Fibroblast of skin of left quadriceps (primary cell): ENCODE measurements at places on chromosomes 1 and 21.

GRCh38 chr1:145936247-145936646 is 9.0 kb upstream of the RBM8A start:
- no peak for DNase-seq

- no peak for DNase-seq
Measured at GRCh38 chr1:208089761-208090370, 154.3 kb downstream of the PLXNA2 start.

DNA sequence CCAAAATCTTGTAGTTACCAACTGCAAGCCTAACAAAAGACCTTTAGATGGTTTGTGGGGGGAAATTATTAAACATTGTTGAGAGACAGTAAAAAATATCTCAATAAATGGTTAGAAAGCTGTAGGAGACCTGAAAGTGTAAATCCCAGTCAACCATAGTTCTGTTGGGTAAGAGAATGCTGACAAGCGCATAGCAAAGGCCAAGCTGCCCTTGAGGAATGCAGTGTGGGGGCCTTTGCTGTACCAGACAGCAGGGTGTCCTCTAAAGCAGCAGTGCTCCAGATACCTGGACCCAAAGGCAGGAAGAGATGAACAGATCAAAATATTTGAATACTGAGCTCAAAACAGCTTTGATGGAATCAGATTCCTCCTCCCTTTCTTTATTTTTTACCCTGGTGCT is 54.6 kb downstream of the OBSCN start:
- DNase-seq, result no peak

DNA sequence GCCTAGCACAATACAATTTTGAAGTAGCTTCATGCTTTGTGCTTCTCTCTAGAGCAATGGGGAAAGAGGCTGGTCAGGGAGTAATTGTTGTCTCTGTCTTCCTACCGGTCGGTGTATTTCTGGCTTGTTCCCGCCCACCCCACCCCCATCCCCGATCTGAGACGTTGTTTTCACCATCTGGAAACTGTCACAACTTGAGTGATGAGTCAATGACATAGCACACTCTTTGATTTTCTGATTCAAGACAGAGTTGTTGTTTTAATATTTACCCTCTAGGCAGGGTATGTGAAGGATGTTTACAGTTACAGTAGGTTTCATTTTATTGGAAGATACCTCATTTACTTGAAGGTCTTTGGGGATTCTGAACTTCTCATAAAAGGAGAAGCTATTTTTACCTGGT is 7.0 kb downstream of the IL12RB2 start:
- DNase-seq, result no peak

GRCh38 chr1:236284291-236284721 is 2.5 kb upstream of the ERO1B start:
- no peak for DNase-seq

DNA sequence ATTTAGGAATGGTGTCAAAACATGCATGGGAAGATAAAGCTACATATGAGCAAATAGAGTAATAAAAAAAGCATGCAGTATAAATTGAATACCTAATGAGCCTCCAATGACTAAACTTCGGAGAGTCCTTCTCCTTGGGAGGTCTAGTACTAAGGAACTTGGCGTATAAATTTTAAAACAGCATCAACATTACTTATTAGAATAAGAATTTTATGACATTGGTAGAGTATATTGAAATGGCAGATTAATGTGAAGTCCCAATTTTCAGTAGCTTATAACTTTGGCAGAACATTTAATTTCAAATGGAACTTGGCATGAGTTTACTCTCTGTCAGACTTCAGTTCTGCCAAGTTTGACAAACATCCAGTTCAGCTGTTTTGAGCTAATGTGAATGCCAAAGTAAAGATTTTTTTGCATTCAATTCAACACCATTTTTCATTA is 104.7 kb upstream of the RGS18 start:
- peak; percentile 31 for DNase-seq

DNA sequence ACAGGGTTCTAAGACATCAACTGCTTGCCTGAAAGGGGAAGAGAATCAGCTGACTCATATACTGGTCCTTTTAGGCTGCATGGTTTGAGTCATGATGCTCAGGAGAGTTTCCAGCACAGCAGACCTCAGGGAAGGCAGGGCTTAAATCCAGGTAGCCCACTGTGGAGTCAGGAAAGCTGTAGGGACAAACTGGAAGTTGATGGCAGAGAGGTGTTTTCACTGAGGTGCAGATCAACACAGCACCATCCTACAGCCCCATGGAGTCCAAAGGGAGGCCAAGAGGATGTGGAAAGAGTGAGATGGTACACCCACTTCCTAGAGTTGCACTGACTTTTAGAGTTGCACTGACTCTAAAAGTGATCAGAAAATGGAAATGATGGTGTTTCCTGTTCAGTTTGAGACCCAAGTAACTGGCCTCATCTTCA is 252.4 kb upstream of the DUSP10 start:
- DNase-seq, result no peak

DNA sequence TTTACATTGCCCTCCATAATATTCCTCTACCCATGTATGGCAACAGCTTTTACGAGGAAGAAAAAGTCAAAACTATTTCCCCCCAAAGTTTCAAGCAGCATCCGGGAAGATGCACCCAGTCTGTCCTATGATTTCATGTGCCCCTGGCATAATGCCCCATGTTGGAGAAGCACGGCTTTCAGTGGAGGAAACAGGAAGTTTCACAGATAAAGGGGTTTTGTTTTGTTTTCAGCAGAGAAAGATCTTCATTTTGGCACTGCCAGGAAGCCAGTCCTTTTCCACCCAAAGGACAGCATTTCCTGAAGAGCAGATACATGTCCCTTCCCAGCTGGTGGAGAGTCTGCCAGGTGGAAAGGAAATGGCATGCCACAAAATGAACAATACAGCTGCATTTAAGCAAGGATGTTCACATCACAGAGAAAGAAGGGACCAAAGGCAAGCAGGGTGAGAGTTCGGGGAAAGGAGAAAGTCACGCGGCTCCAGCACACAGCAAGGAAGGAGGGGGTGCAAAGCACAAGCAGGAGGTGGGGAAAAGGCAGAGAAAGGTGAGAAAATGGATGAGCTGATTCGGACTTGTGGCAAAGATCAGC is 95.3 kb upstream of the HIVEP3 start:
- no peak for DNase-seq

GRCh38 chr21:26050857-26051256 is 119.7 kb downstream of the APP start:
- DNase-seq, result no peak

DNA sequence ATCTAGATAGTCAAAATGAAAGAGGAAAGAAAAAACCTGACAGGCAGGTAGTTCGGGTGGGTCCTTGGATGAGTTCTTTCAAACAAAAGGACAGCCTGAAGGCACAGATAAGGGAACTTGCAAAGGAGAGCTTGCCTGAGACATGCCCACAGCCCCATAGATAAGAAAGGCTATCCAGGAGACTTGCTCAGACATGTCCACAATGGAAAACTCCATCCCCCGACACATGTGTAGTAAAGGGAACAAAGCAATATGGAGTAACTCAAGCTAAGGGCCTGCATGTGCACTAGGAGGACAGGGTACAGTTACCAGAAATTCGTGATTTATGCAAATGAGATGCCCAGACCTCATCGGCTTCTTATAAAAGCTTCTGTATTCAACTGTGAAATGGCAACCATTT is 281.5 kb downstream of the NEGR1 start:
- DNase-seq, result no peak

- DNase-seq, result no peak
Measured at GRCh38 chr1:116910379-116911187, 867 bp downstream of the PTGFRN start.

DNA sequence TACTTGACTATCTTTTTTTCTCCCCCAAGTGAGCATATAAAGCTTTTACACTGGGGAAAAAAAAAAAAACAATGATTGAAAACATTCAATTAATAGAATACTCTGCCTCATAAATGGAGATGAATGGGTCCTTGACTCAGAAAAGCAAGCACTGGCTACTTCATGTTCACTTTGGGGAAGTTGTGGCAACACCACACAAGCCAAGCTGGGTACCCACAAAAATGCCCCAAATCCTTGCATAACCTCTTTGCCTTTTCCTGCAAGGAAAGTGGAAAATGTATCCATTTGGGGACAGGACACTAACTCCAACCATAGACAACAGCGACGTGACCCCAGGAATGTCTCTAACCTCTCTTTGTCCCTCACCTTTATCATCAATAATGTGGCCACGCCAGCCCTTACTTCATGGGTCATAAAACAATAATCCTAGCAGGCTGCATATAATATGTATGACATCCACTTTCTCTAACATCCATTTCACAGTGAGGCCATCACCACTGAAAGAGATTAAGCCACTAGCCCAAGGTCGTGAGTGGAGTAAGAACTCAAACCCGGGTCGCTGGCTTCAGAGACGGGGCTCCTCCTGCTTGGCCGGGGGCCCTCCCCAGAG is 2.3 kb downstream of the ECE1 start:
- DNase-seq, result no peak

DNA sequence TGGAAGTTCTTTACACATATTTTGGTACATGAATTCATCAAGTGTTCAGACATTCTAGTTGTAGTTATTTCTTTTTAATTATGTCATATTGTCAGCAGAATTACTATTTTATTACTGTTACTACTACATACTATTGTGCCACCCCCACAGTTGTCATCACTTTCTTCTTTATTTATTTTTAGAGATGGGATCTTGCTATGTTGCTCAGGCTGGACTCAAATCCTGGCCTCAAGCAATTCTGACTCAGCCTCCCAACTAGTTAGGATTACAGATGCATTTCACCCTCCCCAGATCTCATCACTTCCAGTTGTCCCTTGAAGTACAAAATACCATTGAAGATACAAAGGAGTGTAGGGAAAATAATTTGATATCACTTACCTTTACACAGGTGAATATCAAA is 258.0 kb downstream of the KCTD3 start:
- DNase-seq, result no peak

DNA sequence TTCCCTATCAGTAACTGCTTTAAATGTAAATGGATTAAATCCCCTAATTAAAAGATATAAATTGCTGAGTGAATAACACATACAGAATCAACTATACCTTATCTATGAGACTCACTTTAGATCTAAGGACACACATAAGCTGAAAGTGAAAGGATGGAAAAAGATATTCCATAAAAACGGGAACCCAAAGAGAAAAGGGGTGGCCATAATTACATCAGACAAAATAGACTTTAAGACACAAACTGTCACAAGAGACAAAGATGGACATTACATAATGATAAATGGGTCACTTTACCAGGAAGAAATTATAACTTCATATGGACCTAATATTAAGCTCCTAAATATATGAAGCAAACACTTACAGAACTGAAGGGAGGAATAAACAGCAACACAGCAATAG is 59.2 kb downstream of the SLC25A24 start:
- no peak for DNase-seq
